ENCODE measurements at places on chromosomes 3 and 15. TPM values are rescaled to one million over a fixed set of nuclear protein-coding genes. Genes with fewer than 3 reads are reported as not detected.

DNA sequence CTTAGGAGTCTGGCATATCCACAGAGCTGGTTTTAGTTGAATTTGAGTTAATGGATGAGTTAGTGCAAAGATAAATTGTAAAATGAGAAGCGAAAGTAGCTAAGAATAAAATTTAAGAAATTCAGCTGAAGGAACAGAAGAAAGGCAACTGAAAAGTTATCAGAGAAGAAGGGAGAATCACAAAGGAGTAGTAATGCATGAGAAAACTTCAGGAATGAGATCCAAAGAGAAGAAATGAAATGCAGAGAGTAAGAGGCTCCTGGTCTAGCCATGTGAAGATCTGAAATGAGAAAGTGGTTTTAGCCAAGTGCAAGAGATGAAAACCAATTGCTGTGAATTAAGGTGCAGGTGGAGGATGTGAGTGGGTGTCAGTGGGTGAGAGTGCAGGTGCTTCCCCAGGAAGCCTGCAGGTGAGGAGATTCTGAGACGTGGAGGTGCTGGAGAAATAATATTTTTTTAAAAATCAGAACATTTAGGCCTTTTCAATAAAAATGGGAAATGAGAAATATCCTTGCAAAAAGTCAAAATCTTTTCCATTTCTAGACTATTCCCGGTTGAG is 18.5 kb downstream of the KBTBD8 start:
- DNase-seq = no peak

DNA sequence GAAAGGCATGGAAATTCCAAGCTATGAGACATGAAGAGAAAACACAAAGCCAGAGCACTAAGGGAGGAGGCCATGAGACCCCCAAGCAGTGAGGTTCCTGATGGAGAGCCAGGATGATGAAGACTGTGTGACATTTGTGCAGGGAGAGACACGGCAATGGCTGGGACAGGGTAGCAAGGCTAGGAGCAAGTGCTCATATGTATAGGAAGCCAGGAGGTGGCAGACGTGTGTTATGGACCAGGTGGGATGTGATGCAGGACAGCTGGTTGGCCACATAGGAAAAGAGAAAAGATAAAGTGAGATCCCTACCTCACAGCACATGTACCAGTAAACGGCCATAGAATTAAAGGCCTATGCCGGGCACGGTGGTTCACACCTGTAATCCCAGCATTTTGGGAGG is 112.7 kb downstream of the APBA2 start:
- DNase-seq = no peak

GRCh38 chr3:74287557-74287956 is 326.9 kb downstream of the CNTN3 start:
- DNase-seq = no peak

- DNase-seq = no peak
Measured at GRCh38 chr3:194571491-194572142, 61.6 kb downstream of the TMEM44 start.

DNA sequence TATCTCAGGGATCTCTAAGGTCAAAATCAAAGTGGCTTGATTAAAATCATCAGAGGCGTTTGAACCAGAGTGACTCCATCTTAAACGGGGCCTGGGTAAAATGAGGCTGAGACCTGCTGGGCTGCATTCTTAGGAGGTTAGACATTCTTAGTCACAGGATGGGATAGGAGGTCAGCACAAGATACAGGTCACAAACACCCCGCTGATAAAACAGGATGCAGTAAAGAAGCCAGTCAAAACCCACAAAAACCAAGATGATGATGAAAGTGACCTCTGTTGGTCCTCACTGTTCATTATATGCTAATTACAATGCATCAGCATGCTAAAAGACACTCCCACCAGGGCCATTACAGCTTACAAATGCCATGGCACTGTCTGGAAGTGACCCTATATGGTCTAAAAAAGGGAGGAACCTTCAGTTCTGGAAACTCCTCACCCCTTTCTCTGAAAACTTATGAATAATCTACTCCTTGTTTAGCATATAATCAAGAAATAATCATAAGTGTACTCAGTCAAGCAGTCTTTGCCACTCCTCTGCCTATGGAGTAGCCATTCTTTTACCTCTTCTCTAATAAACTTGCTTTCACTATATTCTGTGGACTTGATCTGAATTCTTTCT is 143.3 kb upstream of the SLCO3A1 start:
- peak; percentile 83 for DNase-seq

GRCh38 chr3:88626456-88627120 is 476.8 kb downstream of the C3orf38 start:
- no peak for DNase-seq

DNA sequence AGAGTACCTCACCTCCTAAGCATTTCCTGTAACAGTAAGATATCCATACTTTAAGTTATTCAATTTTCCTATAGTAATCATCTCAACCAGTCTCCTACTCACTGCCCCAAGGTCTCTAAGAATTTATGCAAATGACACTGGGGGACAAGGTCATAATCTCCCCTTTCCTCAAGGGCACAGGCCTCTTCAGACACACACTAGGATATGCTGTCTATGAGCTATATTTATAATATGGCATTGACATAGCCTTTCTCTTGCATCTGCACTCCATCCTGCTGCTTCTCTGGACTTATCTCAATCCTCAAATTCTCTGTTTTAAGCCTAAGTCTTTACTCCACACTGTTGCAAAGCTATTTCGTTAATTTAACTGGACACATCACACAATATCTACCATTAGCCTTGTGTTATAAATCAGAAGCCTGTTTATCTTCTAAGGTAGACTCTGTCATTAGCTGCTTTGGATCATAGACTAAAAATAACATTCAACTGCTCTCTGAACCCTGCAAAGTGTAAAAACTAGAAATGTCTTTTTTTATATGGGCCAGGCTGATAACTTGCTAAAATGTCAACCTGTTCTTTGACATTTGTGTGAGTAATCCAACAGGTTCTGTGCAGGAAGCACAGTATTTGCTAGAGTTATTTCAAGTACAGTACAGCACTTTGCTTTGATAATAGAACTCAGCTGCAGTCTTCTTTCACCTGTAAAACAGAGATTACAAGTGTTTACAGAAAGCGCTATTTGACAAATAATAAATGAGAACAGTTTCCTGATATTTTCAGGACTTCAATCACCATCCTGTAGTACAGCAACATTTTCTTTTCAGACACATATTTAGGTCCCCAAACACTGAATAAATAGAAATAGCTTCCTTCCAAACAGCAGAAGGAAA is 17.8 kb upstream of the SEC62 start:
- DNase-seq = no peak

DNA sequence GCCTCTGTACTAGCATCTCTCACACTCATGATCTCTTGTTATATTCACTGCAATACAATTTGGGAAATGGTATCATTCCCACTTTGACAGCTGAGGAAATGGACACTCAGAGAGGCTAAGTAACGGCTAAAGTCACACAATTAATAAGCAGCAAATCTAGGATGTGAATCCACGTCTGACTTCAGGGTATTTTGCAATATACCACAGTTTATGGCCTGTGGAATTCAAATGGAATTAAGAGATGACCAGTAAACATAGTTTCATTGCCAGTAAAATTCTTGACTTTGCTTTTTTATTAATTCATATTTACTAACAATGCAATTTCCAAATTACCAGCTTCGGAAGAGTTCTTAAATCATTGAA is 61.1 kb downstream of the CCNL1 start:
- DNase-seq = no peak

GRCh38 chr3:8574670-8575322 is 69.8 kb downstream of the SSUH2 start:
- DNase-seq = no peak

GRCh38 chr3:35932995-35933394 is 293.7 kb downstream of the ARPP21 start:
- DNase-seq = peak; percentile 75

GRCh38 chr3:23824699-23825444 is 19.1 kb downstream of the UBE2E1 start:
- DNase-seq = peak; percentile 60

GRCh38 chr3:108403198-108403597 is 106.8 kb downstream of the HHLA2 start:
- DNase-seq = no peak

GRCh38 chr3:184685646-184686045 is 26.2 kb downstream of the MAGEF1 start:
- DNase-seq = no peak

DNA sequence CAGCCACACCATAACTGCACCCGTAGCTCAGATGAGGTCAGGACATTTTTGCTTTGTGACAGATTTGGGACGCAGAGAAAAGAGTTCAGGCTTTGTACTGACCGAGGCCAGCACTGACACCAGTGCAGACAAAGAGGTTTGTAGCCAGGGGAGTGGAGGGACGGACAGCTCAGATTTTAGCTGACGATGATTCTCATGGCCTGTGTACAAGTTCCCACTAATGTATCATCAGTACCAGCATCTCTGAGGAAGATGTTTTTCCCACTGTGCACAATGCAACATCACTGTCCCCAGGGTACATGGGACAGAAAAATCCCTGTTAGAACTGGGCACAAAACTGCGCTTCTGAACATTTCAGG is 112.7 kb downstream of the SLCO3A1 start:
- DNase-seq = no peak

- peak; percentile 68 for DNase-seq
Measured at GRCh38 chr15:81410318-81410753, 36.3 kb upstream of the TMC3 start.

GRCh38 chr3:31043184-31043819 is 148.8 kb upstream of the GADL1 start:
- DNase-seq = peak; percentile 77

DNA sequence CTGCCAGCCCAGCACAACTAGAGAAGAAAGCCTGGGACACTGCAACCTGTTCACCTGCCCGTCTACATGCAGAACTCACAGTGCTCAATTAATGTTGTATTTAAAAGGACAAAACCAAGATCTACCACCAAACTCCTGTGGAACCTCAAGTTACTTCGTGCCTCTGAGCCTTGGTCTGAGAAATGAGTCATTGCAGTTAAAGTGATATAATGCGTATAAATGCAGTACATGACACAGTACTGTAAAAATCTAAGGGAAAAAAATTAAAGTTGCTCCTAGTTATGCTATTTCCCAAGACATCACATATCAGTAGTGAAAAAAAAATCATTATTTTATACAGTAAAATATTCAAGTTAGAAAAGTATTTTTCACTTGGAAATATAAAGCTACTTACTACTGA is 138.9 kb downstream of the ZIC4 start:
- DNase-seq = no peak

- peak; percentile 12 for DNase-seq
Measured at GRCh38 chr15:69755551-69756310, 303.1 kb downstream of the RPLP1 start.

- no peak for DNase-seq
Measured at GRCh38 chr3:69329892-69330291, 56.0 kb downstream of the FRMD4B start.

DNA sequence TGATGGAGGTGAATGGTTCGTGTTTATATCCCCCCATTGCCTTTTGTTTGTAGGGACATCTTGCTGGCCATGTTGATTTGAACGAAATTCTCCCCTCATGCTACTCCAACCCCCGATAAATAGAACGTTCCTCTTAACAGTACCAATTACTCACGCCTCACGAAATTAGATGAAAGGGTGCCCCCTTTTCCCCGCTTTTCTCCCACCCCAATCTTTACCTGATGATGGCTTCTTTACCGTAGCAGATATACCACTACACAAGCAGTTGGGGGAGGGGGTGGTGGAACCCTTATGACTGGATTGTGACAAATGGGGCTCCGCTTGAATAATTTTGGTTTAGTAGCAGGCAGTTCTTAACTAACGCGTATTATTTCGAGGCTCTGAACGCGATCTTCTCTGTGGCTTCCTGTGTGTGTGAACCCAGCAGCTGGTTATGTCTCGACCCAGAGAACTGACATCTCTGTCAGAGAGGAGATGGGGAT is 1.1 kb downstream of the PIAS1 start:
- DNase-seq = peak; percentile 71

GRCh38 chr3:171695426-171695825 is 114.9 kb downstream of the PLD1 start:
- DNase-seq = no peak

DNA sequence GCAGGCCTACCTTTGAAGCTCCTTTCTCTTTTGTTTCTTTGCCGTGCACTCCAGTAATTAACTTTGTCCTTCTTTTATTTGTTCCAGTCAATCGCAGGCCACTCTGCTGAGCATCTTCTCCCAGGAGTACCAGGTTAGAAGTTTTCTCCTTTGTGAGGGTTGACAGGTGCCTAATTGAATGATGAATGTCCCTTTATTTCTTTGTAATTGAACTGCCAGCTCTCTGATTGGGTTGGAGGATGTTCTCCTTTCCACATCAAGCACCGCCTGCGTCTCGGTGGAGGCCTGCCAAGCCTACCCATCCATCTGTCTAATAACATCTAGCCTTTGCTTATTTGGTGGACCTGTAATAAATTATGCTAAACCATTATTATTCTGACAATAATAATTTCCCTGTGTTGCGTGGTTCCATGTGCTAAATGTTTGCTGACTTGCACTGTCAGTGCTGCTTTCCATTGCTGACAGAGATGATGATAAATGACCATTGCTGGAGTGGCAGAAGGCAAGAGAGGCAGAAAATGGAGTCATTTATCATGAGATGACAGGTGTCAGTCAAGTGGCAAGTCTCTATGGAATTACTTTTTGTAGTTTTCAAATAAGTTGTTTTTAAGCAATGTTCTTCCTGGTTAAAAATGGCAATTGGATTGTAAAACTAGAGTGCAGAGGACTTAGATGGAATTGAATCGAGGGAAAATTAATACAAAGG is 64.9 kb downstream of the CDIN1 start:
- DNase-seq = no peak

- peak; percentile 70 for DNase-seq
Measured at GRCh38 chr3:52205727-52206372, 7.9 kb downstream of the ALAS1 start.

GRCh38 chr15:68565726-68566125 is 13.1 kb upstream of the CORO2B start:
- DNase-seq = no peak

- DNase-seq = no peak
Measured at GRCh38 chr3:146279013-146279412, 28.1 kb upstream of the PLSCR4 start.

- peak; percentile 40 for DNase-seq
Measured at GRCh38 chr3:73419179-73419803, 205.4 kb downstream of the PDZRN3 start.

- no peak for DNase-seq
Measured at GRCh38 chr15:49148727-49149126, 6.7 kb downstream of the COPS2 start.

- no peak for DNase-seq
Measured at GRCh38 chr15:60840306-60840702, 361.4 kb upstream of the ICE2 start.

GRCh38 chr3:197854596-197855343 is 63.7 kb downstream of the LRCH3 start:
- peak; percentile 90 for DNase-seq

GRCh38 chr3:22121068-22121701 is 370.2 kb upstream of the ZNF385D start:
- no peak for DNase-seq

GRCh38 chr15:71005895-71006294 is 109.4 kb upstream of the THSD4 start:
- DNase-seq = no peak

GRCh38 chr3:160092760-160093159 is 104.1 kb downstream of the IL12A start:
- DNase-seq = no peak

The GOLGA8T gene
- not detected for polyA plus RNA-seq

The CFAP100 gene
- not detected for polyA plus RNA-seq

The LINGO1 gene
- polyA plus RNA-seq = not detected

The PLEKHO2 gene
- polyA plus RNA-seq = 11.3 TPM

The GATA2 gene
- 0.10 TPM for polyA plus RNA-seq

The GOLGA8Q gene
- polyA plus RNA-seq = not detected

The FGF7 gene
- not detected for polyA plus RNA-seq

The SLC12A8 gene
- polyA plus RNA-seq = 7.5 TPM

The LRRC3B gene
- not detected for polyA plus RNA-seq

The EID1 gene
- polyA plus RNA-seq = 105 TPM

The DNAJB11 gene
- 33.2 TPM for polyA plus RNA-seq
